ENCODE measurements at places on chromosomes 1 and 21. TPM values are rescaled to one million over a fixed set of nuclear protein-coding genes. Genes with fewer than 3 reads are reported as not detected.

ZC3H12A gene
- total RNA-seq = 8.9 TPM

SIK1 gene
- total RNA-seq = 1.2 TPM

KCNN3 gene
- total RNA-seq = 0.11 TPM

TMEM82 gene
- not detected for total RNA-seq

TMOD4 gene
- 0.52 TPM for total RNA-seq

DNAI4 gene
- 15.9 TPM for total RNA-seq

EXTL1 gene
- 0.26 TPM for total RNA-seq

B4GALT2 gene
- 96.3 TPM for total RNA-seq

CBR3 gene
- 37.6 TPM for total RNA-seq

HMGCL gene
- total RNA-seq = 52.5 TPM

GBP2 gene
- 60.1 TPM for total RNA-seq

OR2G6 gene
- total RNA-seq = not detected

SLFNL1 gene
- total RNA-seq = 0.43 TPM

TIE1 gene
- total RNA-seq = 1.6 TPM

CXADR gene
- total RNA-seq = under 0.01 TPM

CACYBP gene
- total RNA-seq = 58.8 TPM

ARF1 gene
- 267 TPM for total RNA-seq

CDC42BPA gene
- 91.7 TPM for total RNA-seq

FCRL5 gene
- not detected for total RNA-seq

SLAMF1 gene
- not detected for total RNA-seq

CBS gene
- total RNA-seq = 31.9 TPM

SPRR2G gene
- not detected for total RNA-seq

SAMD13 gene
- 0.97 TPM for total RNA-seq

LRRC53 gene
- total RNA-seq = not detected

All from articular chondrocyte of knee joint (primary cell).